ENCODE measurements at places on chromosomes 13 and 19.

GRCh38 chr13:46665248-46665632 lies 112.3 kb downstream of the LRCH1 start:
- no peak for DNase-seq

DNA sequence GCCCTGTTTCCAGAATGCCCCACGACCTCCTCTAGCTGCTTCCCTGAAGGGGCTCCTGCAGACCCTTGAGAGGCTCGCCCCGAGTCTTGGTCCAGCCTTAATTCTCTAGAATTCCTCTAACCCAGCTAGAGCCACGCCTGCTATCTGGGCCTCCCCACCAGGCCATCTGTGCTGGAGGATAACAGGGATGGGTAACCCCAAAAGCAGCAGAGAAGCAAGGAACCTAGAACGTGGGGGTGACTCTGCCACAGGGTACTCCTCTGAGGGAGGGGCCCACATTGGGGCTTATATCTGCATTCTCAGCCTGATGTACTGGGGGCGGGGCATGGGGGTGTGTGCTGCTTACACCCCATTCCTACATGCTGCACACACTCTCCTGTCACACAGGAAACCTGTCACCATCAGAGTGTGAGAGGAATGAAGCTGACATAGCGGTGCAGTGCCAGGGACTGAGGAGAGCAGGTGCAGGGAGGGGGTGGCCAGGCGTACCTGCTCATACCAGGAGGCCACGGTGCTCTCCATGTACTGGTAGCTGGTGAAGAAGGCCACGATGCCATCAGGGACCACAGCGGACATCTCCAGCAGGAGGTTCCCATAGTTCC lies 13.8 kb downstream of the KLC3 start:
- DNase-seq, result no peak

- DNase-seq, result no peak
Measured at GRCh38 chr19:53554804-53555203, 16.9 kb downstream of the ZNF331 start.

DNA sequence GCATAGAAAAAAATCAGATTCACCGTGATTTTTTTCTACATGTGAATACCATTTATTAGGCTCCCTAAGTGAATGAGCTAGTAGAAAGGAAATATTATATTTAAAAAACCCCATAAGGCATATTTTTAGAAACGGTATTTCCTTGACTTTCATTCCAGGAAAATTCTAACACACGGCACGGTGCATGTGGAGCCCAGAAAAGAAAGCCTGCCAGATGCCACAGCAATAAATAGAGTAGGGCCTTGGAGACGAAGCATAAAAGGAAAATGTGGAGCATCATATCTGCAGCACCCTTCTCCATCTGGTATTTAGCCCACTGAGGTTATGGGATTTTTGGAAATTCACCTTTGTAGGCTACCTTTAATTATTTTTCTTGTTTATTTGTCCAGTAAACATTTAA lies 314.4 kb downstream of the ENOX1 start:
- no peak for DNase-seq

DNA sequence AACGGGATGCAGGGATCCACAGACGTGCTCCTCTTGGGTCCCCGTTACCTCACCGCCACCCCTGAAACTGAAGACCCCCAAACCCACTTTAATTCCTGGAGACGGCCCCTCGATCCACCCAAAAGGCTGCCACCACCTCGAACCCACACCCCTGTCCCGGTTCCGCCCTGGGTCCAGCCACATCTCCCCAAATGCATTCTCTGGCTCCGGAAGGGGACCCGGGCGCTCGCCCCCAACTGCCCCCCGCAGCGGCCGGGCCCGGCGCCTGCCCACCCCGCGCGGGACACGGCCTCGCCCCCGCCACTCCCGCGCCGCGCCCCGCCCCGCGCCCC lies 219 bp upstream of the FSTL3 start:
- DNase-seq, result no peak

Data from activated T-helper 9 cell treated with anti-CD3 and anti-CD28 coated beads, Interleukin-2, amount 50 U/mL, for 16 hours (primary cell).